ENCODE measurements at places on chromosomes 1 and 21.

- DNase-seq = no peak
Observed at GRCh38 chr21:44414291-44415072, 40.8 kb upstream of the LRRC3 start.

DNA sequence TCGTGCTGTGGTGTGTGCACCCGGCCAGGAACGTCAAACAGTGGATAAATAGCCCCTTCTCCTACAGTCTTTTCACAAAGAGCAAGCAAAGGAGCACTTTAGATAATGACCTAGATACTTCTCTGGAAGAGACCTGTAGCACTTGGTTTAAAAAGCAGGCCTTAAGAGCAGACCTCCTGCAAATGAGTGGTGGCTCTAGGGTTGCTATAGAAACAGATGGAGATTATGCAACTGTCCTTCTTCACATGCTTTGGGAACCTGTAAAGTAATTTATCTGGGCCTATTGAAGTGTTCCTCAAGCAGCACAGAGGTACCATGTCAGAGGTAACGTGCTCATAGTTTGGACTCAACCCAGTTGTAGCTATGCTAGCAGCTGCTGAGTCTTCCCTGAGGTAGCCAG, 208.2 kb upstream of the KIAA0040 start:
- DNase-seq = no peak

DNA sequence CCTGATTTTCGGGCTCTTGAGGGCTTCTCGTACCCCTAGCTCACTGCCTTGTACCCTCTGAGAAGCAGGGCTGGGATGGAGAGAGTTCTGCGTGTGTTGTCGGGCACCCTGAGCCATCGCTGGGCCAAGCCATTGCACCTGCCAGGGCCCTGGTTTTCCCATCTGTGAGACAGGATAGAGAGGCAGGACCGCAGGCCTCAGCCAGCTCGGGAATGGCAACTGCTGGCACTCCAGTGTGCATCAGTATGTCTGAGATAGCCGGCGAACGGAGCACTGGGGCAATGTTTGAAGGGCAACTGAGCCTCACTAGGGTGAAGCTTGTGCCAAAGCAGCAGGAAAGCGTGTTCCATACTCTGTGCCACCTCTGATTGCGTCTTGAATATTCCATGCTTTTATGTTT, 66.9 kb downstream of the TENT5C start:
- DNase-seq = no peak

DNA sequence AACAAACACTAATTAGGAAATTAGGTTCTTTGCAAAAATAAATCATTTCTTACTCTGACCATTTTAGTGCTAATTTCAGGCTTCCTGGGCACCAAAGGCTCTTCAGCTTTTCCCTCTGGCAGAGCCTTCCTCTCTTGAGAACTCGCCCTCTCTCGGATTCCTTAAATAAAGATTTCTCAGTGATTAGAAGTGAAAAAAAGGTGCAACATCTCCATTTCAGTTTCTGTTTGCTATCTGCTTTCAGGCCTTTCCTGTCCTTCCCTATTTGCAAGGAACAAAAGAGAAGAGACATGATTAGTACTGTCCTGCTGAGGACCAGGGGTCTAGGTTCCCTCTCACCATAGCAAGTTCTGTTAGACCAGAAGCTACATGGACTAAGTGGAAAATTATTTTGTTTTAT, 27.8 kb upstream of the CACYBP start:
- DNase-seq = no peak

GRCh38 chr1:174160603-174161002, 1.3 kb downstream of the RABGAP1L start:
- no peak for DNase-seq

GRCh38 chr1:232386721-232387510, 243.0 kb downstream of the SIPA1L2 start:
- no peak for DNase-seq

GRCh38 chr1:4868521-4868920, 214.1 kb downstream of the AJAP1 start:
- no peak for DNase-seq

DNA sequence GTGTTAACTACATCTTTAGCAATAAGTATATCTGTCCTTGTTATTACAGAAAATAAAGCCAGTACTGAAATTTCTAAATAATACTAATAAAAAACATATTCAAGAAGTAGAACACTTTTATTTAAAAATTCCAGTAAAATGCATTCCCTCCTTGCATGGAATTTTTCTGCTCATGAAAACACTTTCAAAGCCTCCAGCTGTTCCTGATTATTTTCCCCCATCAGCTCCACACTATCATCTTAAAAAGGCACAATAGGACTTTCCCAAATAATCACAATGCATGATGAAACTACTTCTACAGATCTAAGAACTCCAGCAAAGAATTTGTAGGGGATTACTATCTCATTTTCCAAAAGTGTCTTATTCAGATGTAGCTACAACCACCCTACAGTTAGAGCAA, 162.6 kb upstream of the USP25 start:
- no peak for DNase-seq

DNA sequence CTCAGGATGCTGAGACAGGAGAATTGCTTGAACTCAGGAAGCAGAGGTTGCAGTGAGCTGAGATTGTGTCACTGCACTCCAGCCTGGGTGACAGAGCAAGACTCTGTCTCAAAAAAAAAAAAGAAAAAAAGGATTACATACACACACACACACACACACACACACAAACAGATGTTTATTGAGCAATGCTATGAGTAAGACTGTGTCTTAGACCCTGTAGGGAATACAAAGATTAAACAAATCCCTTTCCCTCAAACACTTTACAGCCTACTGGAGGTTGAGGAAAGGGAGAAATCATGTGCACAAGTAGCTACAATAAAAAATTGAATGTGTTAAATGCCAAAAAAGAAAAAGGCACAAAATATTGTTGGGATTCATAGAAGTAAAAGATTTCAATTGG, 58.1 kb downstream of the RPAP2 start:
- no peak for DNase-seq

GRCh38 chr1:116504308-116505156, 66.3 kb downstream of the CD58 start:
- DNase-seq = peak; percentile 98

- DNase-seq = no peak
Observed at GRCh38 chr21:38181096-38181495, 75.7 kb upstream of the KCNJ15 start.

GRCh38 chr1:30684881-30685795, 38.2 kb downstream of the MATN1 start:
- no peak for DNase-seq

- no peak for DNase-seq
Observed at GRCh38 chr1:8693107-8693506, 124.3 kb downstream of the RERE start.

DNA sequence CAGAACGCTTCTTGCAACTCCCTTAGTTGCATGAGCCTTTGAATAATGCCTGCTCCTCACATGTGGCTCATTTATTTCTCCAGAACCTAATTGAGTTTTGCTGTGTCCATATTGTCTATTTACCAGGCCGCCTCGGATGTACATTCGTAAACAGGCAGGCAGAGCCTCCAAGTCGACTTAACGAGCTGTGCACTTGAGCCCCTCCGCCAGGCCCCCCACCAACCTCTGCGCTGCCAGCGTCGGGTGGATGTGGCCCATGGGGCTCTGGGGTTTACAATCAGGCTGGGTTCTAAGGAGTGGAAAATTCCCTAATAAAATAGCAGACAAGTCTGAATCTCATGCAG, 106.1 kb downstream of the NPHP4 start:
- no peak for DNase-seq

DNA sequence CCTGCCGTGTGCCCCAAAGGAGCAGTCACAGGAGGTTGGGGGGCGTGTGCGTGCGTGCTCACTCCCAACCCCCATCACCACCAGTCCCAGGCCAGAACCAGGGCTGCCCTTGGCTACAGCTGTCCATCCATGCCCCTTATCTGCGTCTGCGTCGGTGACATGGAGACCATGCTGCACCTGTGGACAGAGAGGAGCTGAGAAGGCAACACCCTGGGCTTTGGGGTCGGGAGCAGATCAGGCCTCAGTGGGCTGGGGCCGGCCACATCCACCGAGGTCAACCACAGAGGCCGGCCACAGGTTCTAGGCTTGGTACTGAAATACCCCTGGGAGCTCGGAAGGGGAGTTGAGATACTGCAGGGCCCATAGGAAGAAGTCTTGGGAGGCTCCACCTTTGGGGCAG, 23.5 kb downstream of the COL6A1 start:
- DNase-seq = no peak

GRCh38 chr1:208950206-208950605, 633.3 kb upstream of the CAMK1G start:
- DNase-seq = no peak

All from Kasumi-1 (cell line).